ENCODE measurements at places on chromosomes 4 and X.

- no peak for DNase-seq
Measured at GRCh38 chr4:44806071-44806470, 79.7 kb upstream of the GNPDA2 start.

GRCh38 chr4:4396628-4397440 lies 9.9 kb downstream of the NSG1 start:
- no peak for DNase-seq

DNA sequence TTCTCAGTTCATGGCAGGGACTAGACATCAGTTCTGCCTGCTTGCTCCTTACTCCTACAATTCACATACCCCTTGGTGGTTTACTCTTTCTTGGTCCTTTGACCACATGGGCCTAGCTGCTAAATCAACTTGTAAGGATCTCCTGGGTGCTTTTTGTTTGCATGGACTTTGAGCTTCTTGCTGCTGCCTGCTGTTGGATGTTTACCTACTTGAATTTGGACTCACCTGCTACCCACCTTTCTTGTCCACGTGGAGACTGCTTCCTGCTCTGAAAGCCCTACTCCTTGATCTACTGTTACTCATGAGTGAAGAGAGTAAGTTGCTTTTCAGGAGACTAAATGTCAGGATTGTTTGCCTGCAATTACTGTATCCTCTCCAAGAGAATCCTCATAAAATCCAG lies 15.2 kb upstream of the ARHGAP24 start:
- no peak for DNase-seq

DNA sequence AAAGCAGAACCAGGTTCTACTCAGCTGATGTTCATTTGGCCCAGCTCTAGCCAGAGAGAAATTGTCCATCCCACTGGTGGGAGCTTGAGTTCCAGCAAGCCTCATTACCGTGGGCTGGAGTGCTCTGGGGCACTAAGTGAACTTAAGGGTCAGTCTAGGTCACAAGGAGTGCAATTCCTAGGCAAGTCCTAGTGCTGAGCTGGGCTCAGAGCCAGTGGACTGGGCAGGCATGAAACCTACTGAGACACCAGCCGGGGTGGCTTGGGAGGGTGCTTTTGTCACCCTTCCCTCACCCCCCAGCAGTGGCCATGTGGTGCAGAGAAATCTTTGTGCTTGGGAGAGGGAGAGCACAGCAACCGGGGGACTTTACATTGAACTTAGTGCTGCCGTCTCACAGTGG lies 39.4 kb downstream of the GSX2 start:
- DNase-seq = no peak

- DNase-seq = no peak
Measured at GRCh38 chr4:3201718-3202702, 46.9 kb upstream of the MSANTD1 start.

DNA sequence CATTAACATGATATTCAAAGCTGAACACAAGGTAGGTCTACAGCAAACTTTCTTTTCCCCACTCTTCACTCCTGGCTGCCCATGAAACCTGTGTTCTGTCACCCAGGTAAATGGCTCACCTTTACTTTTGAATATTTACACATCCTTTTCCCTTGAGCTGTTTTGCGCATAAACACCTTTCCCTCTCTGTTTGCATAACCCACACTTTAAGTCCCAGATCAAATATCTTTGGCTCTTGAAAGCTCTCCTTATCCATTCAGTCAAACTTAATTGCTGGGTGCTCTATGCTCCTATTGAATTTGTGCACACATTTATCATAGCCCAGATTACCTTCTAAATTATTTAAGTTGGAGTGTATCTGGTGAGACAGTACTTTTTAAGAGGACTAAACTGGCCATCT lies 51.7 kb upstream of the ATP8A1 start:
- no peak for DNase-seq

- no peak for DNase-seq
Measured at GRCh38 chr4:108700081-108700757, 49.8 kb downstream of the OSTC start.

GRCh38 chr4:65893271-65893670 lies 223.0 kb upstream of the EPHA5 start:
- no peak for DNase-seq

DNA sequence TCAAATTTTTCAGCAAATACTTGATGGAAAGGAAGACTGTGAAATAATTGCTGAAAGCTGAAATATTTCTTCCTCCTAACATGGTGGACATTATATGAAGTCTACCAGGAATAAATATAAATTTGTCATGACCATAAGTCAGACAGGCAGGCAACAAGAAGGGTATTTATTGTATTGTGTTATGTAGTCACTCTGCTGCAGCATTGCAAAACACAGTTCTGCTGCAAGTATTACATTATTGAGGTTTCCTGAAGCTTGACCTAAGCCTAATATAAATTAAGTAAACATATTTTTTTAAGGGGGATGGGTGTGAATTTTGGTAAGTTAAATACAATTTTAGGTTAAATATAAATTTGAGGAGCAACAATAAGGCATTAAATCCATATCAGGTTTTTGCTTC lies 60.2 kb upstream of the MAOA start:
- DNase-seq = no peak

- no peak for DNase-seq
Measured at GRCh38 chr4:168847771-168848502, 162.1 kb downstream of the CBR4 start.

GRCh38 chr4:139972305-139972704 lies 181.7 kb downstream of the MAML3 start:
- DNase-seq = no peak

DNA sequence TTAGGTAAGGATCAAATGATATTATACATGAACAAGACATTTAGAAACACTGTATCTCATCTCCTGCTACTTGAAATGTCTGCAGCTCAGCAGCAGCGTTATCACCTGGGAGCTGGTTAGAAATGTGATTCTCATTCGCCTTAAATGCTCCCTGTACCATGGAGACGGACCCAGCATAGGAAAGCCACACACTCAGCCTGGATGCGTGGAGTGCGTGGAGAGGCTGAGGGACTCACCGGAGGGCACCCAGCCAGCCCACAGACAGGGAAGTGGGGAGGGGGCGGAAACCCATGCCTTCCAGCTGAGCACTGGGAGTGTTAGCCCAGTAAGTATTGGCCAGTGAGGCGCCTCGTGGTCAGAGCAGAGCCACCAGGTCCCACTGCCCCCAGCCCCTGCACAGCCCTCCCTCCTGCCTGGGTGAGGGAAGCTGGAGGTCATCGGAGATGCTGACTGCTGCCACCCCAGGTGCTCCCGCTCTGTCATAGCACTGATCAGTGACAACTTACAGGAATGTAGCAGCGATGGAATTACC lies 15.2 kb downstream of the SUPT20HL1 start:
- no peak for DNase-seq

DNA sequence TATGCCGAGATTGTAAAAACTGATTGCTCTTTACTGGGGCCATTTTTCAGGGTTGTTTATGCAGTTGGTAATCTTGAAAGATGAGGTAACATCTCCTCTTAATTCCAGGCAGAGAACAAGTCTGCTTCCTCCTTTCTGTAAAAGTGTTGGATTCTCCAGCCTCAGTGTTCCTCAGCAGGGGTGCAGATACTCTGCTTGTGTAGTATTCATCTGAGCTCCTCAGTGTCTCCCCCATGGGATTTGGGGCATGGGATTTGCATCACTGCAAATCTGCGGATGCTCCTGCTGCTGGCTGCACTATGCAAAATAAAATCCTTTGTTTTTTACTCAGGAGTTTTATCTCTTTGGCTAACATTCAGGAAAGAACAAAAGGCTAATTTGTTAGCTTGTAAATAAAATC lies 104.9 kb upstream of the ATP8A1 start:
- peak; percentile 18 for DNase-seq

GRCh38 chr4:98584265-98584664 lies 74.1 kb downstream of the TSPAN5 start:
- no peak for DNase-seq

- DNase-seq = no peak
Measured at GRCh38 chr4:75630937-75631329, 605 bp upstream of the CDKL2 start.

GRCh38 chrX:115344885-115345614 lies 55.5 kb downstream of the LUZP4 start:
- DNase-seq = peak; percentile 65

DNA sequence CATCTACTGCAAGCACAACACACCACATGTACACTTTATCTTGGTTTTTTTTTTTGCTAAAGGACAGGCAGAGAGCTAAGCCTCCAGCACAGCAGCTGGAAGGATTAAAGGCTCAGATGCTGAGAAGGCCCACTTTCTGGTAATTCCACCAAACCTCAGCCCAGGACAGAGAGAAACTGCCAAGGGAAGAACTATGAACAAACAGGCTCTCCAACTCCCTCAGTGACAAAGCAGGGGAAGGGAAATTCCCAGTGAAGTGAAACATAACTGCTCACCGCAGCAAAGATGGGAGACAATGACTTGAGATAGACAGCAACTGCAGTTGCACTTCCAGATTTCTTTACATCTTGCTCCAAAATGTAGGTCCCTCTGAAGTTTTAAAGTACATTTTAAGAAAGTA lies 4.8 kb downstream of the PROM1 start:
- DNase-seq = no peak

- DNase-seq = no peak
Measured at GRCh38 chr4:98260047-98260578, 1.1 kb upstream of the RAP1GDS1 start.

- no peak for DNase-seq
Measured at GRCh38 chr4:74540193-74540592, 95.3 kb downstream of the AREG start.

DNA sequence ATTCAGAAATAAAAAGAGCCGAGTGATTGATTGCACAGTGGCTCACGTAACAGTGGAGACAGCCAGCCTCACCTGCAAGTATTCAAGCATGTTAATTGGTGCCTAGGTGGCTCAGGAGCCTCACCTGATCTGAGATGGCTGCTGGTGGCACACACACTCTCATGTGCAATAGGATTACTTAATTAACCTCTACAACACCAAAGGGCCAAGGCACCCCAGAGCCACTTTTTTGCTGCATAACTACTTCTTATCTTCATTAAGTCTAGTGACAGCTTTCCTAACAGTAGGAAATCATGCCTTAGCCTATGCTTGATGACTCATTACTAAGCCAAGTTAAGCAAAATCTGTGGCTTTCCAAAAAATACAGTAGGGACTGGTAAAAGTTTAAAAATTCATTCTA lies 117.3 kb upstream of the NOCT start:
- DNase-seq = no peak

DNA sequence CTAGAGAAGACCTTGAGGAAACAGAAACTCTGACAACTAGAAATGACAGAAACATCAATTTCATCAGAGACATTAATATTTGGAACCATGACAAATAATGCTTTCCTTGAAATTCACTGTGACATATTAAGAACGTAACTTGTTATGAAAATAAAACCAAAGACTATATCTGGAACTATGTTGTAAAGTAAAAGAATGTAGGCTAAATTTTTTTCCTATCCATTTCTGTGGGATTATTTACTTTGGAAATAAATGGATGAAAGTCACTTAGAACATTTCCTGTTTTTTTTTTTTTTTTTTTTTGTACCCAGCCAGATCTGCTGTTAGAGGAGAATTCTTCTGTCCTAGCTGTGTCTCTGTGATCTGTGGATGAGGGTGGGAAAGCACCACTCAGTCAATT lies 255.9 kb downstream of the SPRY1 start:
- DNase-seq = no peak

- DNase-seq = peak; percentile 59
Measured at GRCh38 chrX:145818186-145819113, 821 bp downstream of the SLITRK2 start.

DNA sequence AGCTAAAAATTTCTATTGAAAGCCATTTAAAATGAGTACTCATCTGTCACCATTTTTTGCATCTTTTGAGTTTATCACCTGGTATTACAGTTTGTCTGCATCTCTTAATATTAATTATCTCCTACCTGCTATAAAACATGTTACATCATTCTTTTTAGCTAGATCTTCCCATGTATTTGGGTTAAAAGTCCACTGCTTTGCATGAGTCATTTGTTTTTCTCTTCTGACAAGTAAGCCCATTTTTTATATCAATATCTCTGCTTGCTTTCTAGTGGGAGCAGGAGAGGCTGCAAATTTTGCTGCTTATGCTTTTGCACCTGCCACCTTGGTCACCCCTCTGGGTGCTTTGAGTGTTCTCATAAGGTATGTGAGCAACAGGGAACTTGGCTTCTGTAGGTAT lies 16.1 kb downstream of the NIPAL1 start:
- no peak for DNase-seq

DNA sequence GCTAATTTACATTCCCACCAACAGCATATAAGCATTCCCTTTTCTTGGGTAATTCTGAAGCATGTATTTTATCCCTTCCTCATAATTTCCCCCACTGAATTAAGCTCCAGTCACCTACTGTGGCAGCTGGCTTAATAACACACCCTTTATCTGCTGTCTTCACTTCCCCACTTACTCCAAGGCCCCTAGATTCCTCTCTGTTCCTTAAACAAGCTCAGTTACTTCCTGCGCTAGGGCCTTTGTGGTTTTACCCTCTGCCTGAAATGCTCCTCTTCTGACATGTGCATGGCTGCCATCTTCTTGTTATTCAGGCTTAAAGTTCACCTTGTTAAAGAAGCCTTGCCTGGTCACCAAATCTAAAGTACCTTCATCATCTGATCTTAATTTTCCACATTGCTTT lies 47.2 kb upstream of the RPS6KA3 start:
- no peak for DNase-seq

GRCh38 chr4:35525192-35525978 lies 718.9 kb downstream of the ARAP2 start:
- peak; percentile 2 for DNase-seq

DNA sequence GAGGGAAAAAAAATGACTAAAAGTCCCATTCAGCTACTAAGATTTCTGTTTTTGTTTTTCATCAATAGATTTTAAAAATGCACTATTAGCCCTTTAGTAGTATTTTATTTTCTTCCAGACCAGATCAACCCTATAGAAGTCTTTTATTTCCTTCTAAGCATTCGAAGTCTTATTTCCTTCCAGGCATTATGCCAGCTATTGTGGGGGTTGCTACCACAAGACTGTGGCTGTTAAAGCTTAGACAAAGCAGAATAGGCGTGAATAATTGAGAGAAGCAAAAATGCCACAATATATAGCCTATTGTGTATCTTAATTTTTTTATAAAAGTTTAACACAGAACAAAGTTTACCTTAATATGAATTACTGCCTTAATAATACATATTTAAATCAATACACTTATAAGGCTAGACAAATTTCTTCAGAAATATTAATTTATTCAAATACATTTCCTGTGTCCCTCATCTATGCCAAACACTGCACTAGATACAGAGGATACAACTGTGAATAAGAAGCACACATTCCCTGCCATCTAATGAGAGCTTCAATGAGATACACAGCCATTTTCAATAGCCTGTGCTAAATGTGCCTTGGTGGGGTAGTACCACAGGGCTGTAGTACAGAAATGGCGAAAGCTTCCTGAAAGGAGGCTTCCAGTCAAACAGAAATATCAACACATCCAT lies 33.1 kb downstream of the SLC10A7 start:
- no peak for DNase-seq

DNA sequence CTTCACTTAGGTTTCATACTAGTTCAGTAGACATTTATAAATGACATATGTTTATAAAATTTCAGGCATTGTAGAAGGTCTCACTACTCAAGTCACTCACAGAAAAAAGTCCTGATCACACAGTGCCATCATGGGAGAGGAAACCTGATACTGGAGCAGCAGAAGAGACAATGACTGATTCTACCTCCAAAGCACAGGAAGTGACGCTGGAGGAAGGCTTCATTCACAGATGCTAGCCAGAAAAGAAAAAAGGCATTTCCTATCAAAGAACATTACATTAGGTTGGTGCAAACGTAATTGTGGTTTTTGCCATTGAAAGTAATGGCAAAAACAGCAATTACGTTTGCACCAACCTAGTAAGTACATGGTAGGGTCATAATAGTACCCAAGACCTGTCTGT lies 79.5 kb downstream of the RASGEF1B start:
- no peak for DNase-seq

GRCh38 chr4:57090079-57090478 lies 20.1 kb downstream of the IGFBP7 start:
- DNase-seq = no peak

All from H7 (cell line).